ENCODE measurements at places on chromosomes 1 and 21. TPM values are rescaled to one million over a fixed set of nuclear protein-coding genes. Genes with fewer than 3 reads are reported as not detected.

DNA sequence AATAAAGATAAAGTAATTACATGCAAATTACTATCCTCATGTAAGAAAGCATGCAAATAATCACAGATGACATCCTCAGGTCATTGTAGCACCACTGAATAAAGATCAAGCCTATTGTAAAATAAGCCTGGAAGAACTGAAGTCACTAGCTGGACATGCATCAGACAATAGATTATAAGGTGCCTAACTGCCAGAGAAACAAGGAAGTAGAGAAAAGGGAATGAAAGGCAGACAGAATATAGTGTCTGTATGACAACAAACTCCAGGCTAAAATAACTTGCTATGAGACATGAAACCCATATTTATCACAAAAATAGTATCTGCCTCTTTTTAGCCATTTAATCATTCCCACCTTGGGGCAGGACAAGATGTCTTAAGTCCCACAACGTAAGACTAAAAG, 108.7 kb downstream of the ENAH start:
- DNase-seq: no peak

DNA sequence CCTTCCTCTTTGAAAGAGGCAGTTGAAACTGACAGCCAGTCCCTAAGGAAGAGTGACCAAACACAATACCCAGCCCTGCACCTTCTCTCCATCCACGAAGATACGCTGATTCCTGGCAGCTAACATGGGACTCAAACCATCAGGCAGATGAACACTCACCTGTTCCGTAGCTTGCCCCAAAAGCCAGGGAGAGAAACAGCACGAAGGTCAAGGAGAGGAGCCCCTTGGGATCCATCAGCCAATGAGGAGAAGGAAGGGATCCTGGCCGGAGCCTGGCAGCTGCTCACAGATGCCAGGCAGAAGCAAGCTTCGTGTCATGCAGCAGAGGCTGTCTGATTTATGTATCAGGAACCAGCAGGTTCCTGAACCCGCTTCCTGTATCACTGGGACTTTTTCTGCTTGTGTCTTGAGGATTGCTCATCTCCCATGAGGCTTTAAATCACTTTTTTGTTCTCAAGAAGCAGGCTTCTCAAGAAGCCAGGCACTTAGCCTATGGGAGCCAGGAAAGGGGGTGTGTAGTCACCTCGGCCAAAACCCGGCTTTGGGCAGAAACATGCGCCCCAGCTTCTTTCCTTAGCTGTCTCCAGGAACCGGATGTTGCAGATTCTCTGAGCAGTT, at the start of gene SLAMF1:
Gene SLAMF1, minus strand, starts transcription at position 334 of the 618 bp plus-strand sequence. Its CDS starts 99 bp downstream, at position 235.
- DNase-seq: no peak

DNA sequence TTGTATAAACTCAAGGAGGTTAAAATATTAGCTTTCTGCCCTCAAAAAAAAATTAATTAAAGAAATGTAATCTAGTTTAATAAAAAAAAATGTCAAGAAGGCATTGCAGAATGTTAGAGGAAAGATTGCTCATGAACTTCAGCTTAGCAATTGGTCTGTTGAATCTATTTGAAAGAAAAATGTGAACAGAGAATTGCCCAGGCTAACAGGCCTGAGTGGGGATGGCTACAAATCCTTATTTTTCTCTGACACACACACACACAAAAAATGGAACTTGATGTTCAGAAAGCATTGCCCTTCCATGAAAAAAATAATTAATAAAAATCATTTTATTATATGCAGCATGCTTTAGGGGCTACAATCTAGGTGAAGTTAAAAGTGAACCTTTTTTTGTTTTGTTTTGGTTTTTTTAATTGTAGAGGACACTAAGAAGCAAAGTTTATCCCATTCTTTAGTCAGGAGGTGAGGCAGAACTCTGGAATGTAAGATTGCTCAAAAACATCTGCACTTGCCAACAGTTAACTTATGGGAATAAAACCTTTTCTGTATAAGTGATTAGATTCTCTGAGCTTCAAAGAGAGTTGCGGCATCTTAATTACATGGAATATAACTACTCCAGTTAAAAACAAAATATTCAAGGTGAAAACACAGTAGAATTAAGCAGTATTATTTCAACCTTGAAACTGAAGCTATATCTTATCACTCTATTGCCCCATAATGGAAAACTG, 658.5 kb upstream of the ADGRL2 start:
- no peak for DNase-seq

Gene OR10Z1
- total RNA-seq: not detected

All from ovary (tissue), 10 donors.